ENCODE measurements at places on chromosomes 11 and 22.

DNA sequence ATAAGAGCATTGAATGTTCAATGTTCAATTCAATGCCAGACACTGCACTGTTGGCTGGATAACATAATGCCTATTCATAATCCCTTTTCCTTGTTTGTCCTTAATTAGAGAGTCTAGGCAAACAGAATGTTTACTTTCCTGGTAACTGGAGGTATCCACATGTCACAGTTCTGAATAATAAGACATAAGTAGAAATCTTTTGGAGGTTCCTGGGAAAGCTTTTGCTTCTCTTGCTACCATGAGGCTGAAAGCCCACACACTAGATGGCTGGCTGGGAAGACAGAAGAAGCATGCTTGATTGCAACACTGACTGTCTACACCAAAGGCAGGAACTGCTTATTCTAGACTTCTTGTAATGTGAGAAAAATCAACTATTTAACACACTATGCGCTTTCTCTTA is 79.5 kb downstream of the GAB2 start:
- DNase-seq, result no peak

DNA sequence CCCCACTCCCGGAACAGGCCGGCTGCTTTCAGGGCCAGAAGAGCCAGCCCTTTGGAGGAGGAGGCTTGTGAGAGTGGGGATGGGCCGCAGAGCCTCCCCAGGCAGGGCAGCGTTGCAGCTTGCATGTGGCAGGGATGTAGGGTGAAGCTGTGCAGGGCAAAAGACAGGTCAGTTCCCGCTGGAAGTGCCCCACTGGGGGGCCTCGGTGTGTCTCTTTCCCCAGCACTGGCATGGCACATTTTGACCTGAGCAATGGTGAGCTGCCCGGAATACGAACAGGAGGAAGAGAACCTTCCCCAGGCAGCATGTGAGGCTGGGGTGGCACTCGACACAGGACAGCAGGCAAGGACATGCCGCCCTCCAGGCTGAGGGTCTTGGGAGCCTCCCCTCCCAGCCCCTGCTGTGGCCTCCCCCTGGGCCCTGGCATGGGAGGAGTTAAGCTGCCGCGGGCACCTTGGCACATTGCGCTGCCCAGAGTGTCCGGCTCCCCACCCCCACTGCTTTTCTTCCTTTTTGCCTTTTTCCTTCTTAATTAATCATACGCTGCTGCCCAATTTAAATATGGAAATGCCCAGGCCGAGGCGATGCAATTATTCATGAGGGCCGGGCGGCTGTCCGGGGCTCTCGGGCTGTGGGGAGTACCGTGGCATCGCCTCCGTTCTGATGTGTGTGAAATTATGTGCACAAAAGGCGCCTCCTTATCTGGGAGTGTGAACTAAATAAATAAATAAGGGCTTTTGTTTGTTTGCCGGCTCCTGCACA is 76.0 kb upstream of the WNT7B start:
- no peak for DNase-seq

GRCh38 chr11:126007238-126007637 is 55.4 kb downstream of the CDON start:
- no peak for DNase-seq

DNA sequence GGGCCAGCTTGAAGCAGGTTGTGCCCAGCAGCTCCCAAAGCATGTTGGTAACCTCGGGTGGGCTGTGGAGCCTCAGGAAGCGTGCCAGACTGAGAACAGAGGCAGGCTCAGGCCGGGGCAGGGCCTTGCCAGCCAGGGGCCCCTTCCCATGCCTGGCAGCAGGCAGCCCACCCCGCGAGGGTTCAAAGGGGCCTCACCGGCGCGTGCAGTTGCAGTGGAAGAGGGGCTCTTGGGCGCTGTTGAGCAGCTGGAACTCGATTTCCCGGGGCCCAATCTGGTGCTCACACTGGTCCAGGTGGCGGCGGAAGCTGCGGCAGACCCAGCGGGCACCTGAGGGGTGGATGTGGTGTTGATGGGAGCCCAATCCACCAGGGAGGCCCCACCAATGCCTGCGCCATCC is 3.6 kb downstream of the PLA2G3 start:
- DNase-seq, result no peak

- DNase-seq, result no peak
Measured at GRCh38 chr11:19907008-19907579, 194.5 kb downstream of the NAV2 start.

DNA sequence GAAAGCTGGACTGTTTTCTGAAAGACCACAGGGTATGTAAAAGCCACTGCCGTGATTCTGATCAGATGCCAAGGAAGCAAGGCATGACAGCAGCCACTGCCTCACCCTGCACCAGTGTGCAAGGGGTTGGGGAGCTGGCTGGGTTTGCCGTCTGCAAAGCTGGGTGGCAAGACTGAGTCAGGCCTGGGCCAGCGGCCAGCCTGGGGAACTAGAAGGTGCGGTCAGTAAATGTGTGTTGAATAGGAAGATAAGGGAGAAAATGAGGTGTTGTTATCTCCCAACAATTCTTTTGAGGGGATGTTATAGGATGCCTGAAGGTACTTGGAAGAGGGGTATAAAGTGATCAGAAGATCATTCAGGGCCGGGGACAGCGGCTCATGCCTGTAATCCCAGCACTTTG is 8.0 kb downstream of the VSTM5 start:
- no peak for DNase-seq

DNA sequence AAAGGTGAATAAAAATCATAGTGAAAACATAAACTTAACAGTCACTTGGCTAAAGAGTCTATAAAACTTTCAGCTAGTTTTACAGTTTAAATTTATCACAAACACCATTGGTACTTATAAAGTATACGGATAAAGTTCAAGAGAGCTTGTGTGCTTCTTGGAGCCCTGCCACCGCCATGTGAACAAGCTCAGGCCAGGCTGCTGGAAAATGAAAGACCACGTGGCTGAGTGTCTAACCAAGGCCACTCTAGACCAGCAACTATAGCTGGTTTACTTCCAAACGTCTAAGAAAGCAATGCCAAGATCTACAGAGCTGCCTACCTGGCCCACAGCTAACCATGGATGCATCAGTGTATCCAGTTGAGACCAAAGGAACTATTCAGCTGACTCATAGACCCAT is 66.3 kb upstream of the API5 start:
- DNase-seq, result no peak

DNA sequence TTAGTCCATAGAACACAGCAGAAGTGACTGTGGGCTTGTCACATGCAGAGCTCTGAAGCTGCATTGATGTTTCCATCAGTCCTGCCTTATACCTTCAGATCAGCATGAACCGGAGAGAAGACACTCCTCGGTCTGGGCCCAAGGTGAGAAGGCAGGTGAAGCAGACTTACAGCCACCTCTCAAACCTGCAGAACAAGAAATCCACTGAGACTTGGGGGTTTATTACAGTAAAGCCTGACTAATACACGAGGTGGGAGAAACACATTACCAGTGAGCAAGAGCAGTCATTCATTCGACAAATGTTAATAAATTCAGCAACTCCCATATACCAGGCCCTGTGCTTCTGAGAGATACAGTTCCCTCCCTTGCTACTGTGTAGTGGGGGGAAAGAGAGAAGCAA is 279.0 kb downstream of the DDX10 start:
- no peak for DNase-seq

GRCh38 chr11:65778431-65778900 is 2.3 kb downstream of the AP5B1 start:
- no peak for DNase-seq

DNA sequence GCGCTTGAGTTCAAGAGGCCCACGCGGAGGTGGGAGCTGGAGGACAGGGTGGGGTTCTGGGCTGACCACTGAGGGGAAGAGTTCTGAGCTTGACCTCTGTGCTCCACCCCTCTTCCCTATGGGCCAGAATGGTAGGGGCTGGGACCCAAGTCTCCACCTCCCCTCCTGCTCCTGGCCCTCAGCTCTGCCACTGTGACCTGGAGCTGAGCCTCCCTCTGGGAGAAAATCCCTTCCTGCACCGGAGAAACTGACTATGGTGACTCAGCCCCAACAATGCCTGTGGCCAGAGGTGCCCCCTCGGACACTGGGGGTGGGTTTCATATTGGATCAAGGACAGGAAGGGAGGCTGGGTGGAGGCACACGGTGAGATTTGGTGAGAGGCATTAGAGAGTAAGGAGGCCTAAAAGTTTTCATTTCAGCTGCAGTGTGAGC is 23.0 kb downstream of the RELT start:
- DNase-seq, result no peak

DNA sequence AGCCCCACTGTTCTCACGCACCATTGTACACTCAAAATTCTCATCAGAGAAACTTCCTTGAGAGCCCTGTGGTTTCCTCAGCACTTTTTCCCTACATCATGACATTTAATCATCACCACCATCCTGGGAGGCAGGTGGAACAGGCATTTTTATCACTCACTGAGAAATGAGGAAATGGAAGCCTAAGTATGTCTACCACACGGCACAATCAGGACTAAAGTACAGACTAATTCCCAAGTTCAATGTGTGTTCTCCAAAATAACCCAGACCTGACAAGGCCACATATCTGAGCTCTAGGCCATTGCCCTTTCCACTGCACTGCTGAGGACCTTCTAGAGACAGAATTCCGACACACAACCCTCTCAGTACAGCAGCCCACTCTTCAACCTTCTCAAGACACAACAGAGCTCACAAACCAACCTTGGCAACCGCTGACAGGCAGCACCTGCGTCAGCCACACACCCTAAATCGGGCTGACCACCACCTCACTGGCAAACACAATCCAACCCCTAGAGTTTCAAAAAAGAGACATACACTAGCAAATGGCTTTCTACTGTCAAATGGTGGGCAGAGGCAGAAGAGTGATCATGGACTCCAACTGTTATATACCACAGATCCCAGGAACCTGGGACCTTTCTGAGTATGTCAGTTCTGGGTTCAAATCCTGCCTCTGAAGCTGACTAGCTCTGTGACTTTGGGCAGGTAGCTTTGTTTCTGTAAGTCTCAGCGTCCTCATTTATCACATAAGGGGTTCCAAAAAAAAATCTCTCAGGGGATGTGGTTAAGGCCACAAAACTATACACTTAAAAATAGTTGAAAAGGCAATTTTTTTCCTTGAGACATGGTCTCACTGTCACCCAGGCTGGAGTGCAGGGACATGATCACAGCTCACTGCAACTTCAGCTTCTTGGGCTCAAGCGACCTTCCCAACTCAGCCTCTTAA is 16.3 kb downstream of the SMCO4 start:
- DNase-seq, result no peak
